ENCODE measurements at places on chromosomes 11 and 22.

- DNase-seq, result no peak
Measured at GRCh38 chr11:33582636-33583325, 117.8 kb downstream of the C11orf91 start.

DNA sequence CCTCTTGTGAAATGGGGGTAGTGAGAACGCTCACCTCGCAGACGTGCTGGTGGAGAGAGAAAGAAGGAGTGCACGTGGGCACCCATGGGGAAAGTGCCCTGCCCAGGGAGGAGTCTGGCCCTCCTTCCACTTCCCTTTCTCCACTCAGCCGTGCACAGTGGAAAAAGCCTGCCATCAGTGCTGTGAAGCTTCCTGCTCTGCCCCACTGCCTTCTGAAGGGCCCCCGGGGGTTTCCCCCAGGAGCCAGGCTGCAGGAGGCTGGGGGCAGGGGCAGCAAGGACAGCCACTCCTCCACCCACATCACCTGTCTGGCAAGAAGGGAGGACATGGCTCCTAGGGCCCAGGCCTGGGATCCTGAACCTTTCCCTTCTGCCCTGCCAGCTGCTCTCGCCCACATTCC is 7.6 kb downstream of the TP53I11 start:
- no peak for DNase-seq

- DNase-seq, result no peak
Measured at GRCh38 chr11:21053466-21053865, 384.1 kb downstream of the NELL1 start.

- no peak for DNase-seq
Measured at GRCh38 chr11:112925516-112926310, 35.5 kb upstream of the NCAM1 start.

GRCh38 chr11:76850815-76851214 is 9.9 kb upstream of the ACER3 start:
- no peak for DNase-seq

DNA sequence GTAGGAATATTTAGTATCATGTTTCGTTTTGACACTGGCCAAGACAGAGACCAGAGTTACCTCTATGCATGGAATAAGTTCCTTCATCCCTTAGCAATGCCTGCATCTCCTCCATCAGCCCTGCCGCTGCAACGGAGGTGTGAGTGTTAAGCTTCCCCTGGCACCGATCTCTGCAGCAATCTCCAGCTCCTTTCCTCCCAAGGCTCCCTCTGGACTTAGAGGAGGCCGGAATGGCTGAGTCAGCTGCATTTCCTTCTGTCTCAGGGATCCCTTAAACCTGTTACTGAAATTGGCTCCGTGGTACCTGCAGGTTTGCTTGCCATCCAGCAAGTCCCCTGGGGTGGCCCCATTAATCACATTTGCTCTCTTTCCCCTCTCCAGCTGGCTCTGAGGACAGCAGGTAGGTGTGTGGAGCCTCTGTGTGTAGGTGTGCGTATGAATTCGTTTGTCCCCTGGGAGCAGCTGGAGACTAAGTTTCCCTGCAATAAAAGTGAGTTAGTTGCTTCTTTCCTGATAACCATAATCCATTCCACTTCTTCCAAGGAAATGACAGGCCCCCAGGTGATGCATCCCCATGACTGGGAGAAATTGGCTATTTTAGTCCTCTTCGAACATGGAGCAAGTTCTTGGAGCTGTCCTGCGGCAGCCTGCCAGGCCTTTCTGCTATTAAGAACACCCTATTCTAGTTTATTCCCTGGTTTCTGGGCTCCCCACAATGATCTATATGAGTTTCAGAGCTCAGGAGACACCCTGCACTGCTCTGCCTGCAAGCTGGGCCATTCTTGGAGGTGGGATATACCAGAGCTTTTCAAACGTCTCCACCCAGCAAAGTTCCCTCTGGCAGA is 457.2 kb upstream of the CADM1 start:
- DNase-seq, result no peak

DNA sequence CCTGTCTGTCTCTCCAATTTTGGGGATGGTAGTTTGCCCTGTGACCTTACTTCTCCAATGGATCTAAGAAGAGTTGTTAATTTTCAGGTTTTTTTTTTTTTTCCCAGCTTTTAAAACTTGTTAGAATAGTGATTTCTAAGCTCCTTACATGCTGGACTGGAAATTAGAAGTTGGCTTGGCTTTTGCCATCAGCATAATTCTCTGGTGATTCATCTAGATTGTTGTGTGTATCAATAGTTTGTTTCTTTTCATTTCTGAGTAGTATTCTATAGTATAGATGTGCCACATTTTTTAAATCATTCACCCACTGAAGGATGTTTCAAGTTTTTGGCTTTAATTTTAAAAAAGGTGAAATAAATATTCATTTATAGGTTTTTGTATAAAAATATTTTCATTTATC is 51.4 kb downstream of the ADAMTS15 start:
- no peak for DNase-seq

- no peak for DNase-seq
Measured at GRCh38 chr11:65043881-65044501, 3.0 kb downstream of the SAC3D1 start.

DNA sequence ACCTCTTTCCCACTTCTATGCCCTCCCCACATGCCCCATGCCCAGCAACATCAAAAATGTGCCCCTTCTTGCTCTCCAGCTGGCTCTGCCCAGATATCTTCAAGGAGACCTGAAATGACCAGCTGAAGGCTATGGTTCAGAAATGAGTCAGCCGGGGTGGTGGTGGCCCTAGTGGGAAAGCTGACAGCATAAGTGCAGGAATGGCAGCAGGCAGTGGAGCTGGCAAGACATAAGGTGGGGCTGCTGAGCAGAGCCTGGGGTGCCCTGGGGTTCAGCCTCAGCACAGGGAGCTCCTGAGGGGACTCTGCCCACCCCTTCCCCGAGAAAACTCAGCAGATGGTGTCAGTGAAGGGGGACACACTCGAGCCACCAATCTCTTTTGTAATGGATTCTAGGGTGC is 593.4 kb downstream of the BUD13 start:
- DNase-seq, result no peak

- no peak for DNase-seq
Measured at GRCh38 chr11:64224151-64224890, 1.7 kb downstream of the TRPT1 start.

- DNase-seq, result no peak
Measured at GRCh38 chr11:103397369-103397768, 288.1 kb downstream of the DYNC2H1 start.

- peak; percentile 3 for DNase-seq
Measured at GRCh38 chr11:134589129-134589528, 177.1 kb upstream of the B3GAT1 start.

DNA sequence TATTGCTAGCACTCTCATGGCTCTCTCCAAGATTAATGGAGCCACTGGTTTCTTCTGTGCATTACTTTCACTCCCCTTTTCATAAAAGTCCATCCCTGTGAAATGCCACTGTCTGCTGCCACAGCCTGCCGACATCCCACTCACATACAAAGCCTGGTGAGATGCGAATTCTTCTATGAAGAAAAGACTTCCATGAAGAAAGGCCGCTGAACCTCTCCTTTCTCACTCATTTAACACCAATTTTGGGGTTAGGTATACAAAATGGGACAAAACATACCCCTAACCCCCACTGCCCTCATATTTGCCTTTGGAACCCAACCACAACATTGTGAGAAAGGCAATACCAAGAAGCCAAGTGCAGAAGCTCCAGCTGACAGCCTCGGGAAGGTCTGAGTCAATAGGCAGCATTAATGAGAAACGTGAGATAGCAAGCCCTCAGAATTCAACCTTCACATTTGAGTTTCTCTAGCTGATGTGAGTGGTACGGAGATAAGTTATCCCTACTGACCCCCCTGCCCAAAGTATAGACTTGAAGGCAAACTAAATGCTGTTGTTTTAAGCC is 156.4 kb downstream of the ATG16L2 start:
- no peak for DNase-seq

GRCh38 chr22:41856469-41856868 is 23.6 kb downstream of the SREBF2 start:
- no peak for DNase-seq

- DNase-seq, result no peak
Measured at GRCh38 chr22:39839204-39839603, 54.4 kb downstream of the ENTHD1 start.

DNA sequence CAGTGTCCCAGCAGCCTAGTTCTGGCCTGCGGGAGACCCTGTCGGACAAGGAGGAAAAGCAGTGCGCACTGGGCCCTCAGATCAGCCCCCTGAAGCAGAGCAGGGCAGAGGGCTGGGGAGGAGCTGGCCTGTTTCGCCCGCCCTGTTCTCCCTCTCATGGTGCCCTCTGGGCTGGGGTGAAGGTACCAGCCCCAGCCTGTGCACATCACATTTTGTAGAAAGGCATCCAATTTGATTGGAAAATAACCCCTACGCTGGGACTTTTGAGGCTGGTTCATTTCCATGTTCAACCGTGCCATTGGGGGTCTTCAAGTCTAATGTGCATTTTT is 832 bp upstream of the NAP1L4 start:
- no peak for DNase-seq

DNA sequence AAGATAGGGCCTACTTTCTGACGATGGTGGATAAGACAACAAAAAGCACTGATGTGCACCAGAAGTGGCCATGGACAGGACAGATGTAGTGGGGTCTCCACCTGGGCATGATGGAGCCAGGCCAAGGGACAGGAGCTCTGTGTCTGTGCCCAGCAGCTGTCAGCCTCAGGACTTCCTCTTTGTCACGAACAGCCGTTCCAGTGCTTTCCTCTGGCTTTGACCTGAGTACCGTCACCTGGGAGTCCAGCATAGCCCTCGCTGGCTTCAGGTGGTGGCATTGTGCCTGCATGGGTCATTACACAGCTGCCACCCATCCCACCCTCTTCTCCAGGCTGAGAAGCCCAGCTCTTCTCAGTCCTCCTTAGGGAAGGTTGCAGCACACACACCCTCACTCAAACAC is 137.8 kb downstream of the GRIK4 start:
- DNase-seq, result no peak

DNA sequence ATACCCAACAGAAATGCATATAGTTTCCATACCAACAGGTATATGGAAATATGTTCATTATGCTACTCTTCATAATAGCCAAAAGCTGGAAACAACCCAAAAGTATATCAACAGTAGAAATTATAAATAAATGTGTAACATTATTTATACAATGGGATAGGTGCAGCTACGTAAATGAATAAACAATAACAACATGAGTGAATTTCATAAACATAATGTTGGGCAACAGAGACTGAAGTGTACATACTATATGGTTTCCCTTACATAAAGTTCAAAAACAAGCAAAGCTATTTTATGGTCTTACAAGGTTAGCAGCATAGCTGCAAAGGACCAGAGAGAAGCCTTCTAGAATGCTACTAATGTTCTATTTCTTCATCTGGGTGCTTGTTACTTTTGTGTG is 305.0 kb downstream of the INSC start:
- DNase-seq, result no peak

DNA sequence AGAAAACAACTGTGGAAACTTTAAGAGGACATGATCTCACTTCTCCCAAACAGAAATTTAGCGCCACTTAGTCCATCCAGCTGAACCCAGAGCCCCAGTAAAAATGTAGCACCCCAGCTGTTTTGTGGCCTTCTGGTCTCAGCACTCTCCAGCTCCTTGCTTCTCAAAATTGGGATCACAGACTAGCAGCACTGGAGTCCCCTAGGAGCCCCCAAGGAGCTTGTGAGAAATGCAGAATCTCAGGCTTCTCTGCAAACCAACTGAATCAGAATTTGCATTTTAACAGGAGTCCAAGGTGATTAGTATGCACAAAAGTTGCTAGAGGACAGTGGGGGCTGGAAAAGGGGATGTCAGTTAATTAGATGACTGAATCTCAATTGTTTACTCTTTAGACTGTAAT is 89.8 kb upstream of the FIBIN start:
- no peak for DNase-seq

DNA sequence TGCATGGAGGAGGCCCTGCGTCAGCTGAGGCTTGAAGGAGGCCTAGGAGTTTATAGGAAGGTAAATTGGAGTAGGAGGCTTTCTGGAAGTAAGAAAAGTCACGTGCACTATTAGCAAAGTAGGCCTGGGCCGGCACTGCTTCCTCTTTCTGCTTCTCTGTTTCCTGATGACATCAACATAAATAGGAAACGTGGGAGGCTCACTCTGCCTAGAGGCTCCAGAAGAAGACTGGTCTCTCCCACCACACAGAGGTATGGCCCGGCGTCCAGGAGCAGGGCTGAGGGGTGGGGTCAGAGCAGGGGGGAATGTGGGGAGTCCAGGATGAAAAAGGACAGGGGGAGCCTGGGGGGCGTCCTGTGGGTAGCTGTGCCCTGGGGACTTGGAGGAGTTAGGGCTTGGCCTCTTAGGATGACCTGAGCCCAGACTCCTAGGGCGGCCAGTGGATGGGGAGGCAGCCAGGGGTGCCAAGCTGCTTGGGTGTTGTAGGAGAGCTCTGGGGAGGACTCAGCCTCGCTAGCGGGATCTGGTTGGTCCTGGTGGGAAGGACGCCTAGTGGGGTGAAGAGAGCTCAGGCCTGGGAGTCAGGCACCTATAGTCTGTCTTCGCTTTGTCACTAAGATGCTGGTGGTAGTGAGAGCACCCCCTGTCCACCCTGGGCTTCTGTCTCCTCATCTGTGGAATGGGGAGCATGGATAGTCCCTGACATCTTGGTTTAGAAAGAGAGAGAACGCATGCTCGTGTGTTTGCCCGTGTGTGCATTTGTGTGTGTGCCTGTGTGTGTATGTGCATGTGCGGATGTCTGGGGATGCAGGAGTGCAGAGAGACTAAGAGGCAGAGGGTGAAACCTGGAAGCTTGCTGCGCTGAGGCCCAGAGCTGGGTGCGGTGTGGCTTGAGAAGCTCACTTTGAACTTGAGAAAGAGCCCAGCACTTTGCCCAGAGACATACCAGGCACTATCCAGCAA is at the start of gene CSF2RB:
Gene CSF2RB (plus strand): TSS at position 202 of the 963 bp plus-strand sequence. CDS start 8,580 bp downstream, outside the sequence.
- peak; percentile 54 for DNase-seq

- DNase-seq, result peak; percentile 29
Measured at GRCh38 chr22:45196926-45197605, 33.3 kb downstream of the NUP50 start.

DNA sequence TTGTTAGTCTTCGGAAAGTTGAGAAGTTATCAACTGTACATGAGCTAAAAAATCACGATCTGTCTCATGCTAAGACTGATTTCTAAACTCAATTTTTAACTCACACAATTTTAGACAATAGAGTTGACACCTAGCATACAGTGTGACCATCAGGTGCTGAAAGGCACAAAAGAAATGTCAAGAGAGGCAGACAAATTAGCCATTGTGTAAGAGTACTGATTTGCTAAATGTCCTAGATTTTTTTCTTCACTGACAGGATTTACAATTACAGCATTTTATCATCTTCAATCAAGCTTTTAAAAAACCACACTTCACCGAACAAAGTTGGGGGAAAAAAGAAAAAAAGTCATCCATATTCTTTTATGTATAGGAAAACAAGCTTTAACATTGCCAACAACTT is 7.0 kb downstream of the LGR4 start:
- DNase-seq, result no peak

GRCh38 chr11:133830931-133831907 is 14.1 kb downstream of the SPATA19 start:
- no peak for DNase-seq

- no peak for DNase-seq
Measured at GRCh38 chr11:119461229-119461963, 38.4 kb upstream of the THY1 start.

- DNase-seq, result no peak
Measured at GRCh38 chr22:45172881-45173585, 9.3 kb downstream of the NUP50 start.

GRCh38 chr11:110490886-110491285 is 61.1 kb downstream of the FDX1 start:
- no peak for DNase-seq
